Stimulated activated memory B cell treated with anti-CD40 and anti-IgM and Interleukin-4, amounts not matched to agents 10 μg/mL and 1 μg/mL and 100 μg/mL, for 72 hours (primary cell): ENCODE measurements at places on chromosomes 6 and 20.
A peak's percentile ranks its signal among the peaks of the same experiment; 100 is the strongest.

DNA sequence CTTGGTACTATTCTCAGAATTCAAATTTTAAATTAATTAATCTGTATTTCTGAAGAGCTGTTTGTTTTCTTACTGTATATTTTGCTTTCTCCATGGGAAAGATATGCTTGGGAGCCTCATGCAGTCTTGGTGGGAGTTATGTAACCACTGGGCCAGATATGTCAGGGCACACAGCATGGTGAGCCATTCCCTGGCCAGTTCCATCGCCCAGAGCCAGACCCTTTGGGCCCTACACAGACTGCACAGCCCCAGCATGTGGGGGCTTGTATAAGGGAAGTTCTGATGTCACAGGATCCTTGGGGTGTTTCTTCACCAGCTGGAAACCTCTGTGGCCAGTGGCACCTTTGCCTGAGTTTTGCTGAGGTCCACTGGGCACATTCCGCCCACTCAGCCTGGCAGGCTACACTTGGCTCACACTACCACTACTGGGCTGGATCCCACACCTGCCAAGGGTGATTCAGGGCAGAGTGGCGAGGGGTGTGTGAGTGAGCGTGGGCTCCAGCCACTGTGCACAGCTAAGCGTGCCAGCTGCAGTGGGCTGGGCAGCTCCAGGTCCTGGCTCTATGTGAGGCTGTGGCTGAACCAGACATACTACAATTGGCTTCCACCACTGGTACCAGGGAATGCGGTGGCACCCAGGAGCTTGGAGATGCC is 293.5 kb downstream of the ARHGAP18 start:
- ATAC-seq = peak; percentile 53

DNA sequence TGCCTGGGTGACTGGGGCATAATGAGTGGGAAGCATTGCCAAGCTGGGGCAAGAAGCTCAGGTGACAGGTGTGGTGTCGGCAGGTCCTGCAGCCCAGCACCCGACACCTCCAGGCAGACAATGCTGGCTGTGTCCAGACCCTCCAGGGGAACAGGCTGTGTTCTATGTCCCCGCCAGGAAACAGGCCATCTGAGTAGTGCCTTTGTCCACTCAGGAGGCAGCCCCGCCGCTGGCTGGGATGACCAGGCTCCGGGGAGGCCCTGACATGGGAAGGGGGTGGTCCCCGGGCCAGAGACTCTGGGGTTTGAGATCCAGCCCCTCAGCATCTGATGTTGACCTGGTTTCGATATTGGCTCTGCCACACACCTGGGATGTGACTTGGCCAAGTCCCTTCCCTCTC is 28.4 kb downstream of the SNPH start:
- no peak for ATAC-seq

DNA sequence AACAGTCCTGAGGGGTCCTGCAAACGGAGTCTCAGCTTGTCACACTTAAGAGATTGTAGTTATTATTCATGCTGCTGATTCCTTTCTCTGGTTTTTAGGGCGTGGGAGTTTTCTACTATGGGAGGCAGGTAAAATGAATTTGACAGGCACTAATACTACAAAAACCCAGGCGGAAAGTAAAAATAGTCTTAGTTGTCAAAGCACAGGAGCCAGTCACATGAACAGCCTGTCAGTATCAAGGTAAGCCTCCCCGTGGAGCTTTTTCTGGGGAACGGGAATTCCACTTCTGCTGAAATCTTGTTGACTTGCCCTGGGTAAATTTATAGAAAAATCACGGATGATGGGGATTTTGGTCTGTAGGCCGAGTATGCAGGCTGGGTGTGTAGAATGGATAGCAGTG is 79.8 kb downstream of the SLC24A3 start:
- no peak for ATAC-seq

GRCh38 chr6:85569323-85569722 is 24.3 kb downstream of the SNX14 start:
- ATAC-seq = no peak

GRCh38 chr6:65117817-65118409 is 589.1 kb downstream of the EYS start:
- no peak for ATAC-seq

- ATAC-seq = peak; percentile 41
Measured at GRCh38 chr20:4919047-4919704, 82.1 kb downstream of the SLC23A2 start.

GRCh38 chr6:95837890-95838289 is 177.9 kb upstream of the FUT9 start:
- no peak for ATAC-seq

DNA sequence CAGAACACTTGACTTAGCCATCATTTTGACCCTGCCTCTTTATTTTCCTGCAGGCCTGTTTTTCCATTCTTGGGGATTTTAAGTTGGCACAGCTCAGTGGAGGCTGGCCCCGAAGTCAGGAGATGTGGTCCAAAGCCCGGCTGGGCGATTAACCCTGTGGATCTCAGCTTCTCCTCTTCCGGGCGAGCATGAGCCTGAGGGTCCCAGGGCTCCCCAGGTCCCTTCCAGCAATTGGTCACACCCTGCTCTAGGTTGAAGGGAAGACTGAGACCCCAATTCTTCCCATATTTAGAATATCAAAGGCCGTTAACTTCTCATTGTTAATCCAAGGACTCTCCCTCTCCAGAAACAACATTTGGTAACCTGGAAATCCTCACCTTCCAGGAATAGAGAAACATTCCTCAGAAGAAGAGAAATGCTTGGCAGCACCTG is 2.3 kb downstream of the THBS2 start:
- no peak for ATAC-seq

DNA sequence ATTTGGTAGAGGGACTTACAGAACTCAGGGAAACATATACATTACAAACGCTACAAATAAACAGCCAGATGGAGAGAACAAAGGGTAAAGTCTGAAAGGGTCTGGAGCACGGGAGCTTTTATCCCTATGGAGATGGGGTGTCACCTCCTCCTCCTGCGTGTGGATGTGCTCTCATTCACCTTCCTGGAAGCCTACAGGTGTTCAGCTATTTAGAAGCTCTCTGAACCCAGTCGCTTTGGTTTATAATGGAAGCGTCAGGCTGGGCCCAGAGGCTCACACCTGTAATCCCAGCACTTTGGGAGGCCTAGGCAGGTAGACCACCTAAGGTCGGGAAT is 17.7 kb upstream of the ITCH start:
- no peak for ATAC-seq

- no peak for ATAC-seq
Measured at GRCh38 chr20:25741088-25741487, 44.4 kb upstream of the ZNF337 start.

DNA sequence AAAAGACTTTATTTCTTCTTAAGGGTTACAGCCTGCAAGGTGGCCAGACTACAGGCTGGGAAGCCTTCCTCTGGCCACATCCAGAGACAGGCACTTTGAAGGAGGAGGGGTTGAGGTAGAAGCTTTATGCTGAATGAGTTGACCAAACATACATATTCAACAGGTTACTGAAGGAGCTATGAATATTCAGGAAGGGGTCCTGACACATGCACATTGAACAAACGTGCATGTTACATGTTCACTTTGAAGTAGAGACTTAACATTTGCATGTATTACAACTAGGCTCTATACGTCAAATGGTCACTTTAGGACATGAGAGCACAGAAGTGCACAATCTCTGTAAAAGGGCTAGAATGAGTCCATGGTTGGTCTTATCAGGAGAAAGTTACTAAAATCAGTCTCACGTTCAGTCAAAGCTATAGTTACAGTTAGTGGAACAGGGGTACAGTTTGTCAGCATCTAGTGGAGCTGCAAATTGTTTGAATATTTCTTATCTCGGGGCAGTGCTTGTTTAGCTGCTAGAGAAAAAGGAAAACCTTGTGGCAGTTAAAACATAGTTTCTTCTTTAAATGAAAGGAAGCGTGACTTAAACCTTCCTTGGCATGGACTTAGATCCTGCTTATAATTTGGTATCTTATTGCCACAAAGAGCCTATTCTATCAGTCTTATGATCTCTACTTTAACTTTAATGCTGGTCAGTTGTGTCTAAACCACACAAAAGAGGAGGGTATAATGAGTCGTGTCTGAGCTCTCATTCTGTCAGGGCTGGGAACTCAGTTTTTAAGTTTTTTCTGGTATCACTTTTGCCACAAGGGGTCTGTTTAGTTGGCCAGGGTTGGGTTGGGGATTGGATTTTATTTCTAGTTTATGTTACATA is 4.6 kb upstream of the ZSCAN9 start:
- ATAC-seq = no peak

- no peak for ATAC-seq
Measured at GRCh38 chr6:44923444-44923843, 404.7 kb upstream of the RUNX2 start.

GRCh38 chr6:31730631-31731086 is 1.6 kb upstream of the DDAH2 start:
- no peak for ATAC-seq

DNA sequence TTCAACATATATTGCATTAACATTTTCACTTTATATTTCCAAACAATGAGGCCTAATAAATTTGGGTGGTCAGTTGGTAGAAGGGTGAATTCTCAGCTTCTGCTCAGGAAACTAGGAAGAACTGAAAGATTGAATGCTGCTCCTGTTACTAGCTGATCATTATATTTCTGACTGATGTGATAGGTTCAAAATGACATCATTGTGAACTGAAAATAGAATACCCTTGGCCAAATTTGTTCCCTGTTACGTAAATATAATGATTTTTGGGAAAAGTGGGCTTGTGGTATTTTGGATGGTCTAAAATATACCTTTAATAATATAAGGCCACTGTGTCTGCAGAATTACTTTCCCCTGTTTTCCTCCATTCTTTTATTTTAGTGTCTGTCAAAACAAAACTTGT is 2.8 kb downstream of the UST start:
- ATAC-seq = no peak

- ATAC-seq = no peak
Measured at GRCh38 chr20:37114012-37114411, 18.2 kb upstream of the RBL1 start.

DNA sequence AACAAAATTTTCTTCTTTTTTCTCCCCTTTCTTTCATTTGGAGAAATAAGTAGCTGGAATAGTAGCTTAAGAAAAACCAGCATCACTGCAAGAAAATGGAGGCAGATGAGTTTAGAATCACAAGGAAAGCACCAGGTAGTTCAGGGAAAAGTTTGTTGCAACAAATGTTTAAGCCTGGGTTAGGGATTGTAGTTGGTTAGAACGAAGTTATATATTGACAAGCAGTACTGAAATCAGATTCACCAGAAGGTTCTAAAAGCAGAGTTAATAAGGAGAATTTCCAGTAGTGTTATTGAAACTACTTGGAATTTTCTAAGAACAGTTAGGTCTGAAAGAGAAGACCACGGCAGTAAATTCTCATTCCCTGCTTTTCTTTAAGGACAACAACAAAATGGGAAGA is 70.2 kb downstream of the BMP2 start:
- no peak for ATAC-seq

DNA sequence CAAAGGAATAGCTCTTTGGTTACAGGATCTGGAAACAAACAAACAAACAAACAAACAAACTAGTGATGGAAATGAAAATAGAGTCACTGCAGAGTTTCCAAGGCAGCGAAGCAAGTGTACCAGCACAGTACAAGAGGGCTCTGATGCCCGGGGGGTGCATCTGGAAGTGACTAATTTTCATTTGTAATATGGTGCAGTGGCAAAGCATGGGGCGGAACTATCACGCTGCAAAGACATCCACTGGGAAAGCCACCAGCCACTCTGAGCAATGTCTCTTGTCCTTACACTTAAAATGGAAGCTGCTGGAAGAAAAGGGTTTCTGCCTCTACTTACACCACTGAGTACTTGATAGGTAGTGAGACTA is 44.4 kb upstream of the NEDD9 start:
- ATAC-seq = no peak

GRCh38 chr6:163941624-163941976 is 527.1 kb downstream of the QKI start:
- ATAC-seq = no peak

- no peak for ATAC-seq
Measured at GRCh38 chr6:168198302-168199180, 119.5 kb upstream of the FRMD1 start.

DNA sequence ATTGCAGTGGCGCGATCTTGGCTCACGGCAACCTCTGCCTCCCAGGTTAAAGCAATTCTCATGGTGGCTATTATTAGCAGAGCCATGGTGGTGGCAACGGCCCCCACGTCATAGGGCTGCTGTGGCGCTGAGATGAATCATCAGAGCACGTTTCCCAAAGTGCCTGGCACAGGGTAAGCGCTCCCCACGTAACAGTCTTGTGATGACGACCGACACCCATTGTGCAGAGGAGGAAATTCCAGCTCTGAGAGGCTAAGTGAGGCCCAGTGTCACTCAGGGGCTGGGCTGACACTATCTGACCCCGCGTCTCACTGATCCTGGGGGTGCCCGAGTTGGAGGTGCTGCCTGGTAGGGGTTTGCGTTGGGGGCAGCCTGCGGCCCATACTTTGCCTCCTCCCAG is 16.2 kb downstream of the SUN5 start:
- no peak for ATAC-seq

DNA sequence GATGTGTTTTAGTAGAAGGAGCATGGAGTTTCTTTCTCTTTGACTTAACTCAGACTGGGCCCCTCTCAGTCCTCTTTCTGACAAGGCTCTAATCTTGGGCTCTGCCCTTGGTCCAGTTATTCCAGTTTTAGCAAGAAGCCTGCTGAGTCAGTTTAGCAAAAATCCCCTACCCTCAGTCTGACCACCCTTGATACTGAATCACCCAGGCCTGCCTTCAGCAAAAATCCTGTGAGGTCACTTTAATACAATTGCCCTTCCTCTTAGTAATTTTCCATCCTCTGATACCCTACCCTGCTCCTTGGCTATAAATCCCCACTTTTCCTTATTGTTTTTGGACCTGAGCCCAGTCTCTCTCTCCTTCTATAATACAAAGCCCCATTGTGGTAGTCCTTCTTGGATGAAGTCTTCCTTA is 326.7 kb upstream of the NOX3 start:
- no peak for ATAC-seq

DNA sequence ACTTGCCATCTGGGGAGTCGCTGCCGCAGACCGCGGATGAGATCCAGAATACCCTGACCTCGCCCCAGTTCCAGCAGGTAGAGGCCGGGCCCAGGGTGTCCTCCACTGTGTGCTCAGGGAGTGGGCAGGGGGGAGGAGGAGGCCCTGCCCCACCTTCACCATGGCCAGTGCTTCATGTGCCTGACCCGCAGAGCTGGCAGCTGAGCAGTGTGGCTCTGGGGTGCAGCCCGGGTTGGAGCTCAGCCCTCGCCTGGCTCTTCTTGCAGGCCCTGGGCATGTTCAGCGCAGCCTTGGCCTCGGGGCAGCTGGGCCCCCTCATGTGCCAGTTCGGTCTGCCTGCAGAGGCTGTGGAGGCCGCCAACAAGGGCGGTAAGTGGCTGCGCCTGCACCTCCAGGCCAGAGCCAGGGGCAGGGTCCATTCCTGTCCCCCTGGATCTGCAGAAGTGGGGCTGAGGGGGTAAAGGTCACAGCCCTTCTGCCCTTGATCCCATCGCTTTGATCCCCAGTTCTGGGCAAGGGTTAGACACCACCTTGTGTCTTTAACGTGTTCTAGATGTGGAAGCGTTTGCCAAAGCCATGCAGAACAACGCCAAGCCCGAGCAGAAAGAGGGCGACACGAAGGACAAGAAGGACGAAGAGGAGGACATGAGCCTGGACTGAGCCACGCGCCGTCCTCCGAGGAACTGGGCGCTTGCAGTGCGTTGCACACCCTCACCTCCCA is 5.5 kb downstream of the ADRM1 start:
- ATAC-seq = no peak
